ENCODE measurements at places on chromosomes 11 and 22. TPM values are rescaled to one million over a fixed set of nuclear protein-coding genes. Genes with fewer than 3 reads are reported as not detected.

The TCN1 gene
- total RNA-seq, result 1.6 TPM

The OTOG gene
- 2.2 TPM for total RNA-seq

GRCh38 chr11:78560826-78561484, 13.7 kb downstream of the NARS2 start:
- H3K27me3 ChIP-seq, result no peaks in the 10 kb centered on the region
- H3K27ac ChIP-seq, result peak overlapping the region; percentile 70

GRCh38 chr11:108729227-108729871, 64.5 kb downstream of the DDX10 start:
- H3K27me3 ChIP-seq, result no peaks in the 10 kb centered on the region
- no peaks in the 10 kb centered on the region for H3K4me1 ChIP-seq
- no peak overlapping the region for H3K27ac ChIP-seq

- H3K36me3 ChIP-seq, result no peaks in the 10 kb centered on the region
- no peaks in the 10 kb centered on the region for H3K4me1 ChIP-seq
- DNase-seq, result no peak
- H3K27me3 ChIP-seq, result no peaks in the 10 kb centered on the region
These were observed 90.9 kb downstream of the PAX6 start for GRCh38 chr11:31720225-31720624.

DNA sequence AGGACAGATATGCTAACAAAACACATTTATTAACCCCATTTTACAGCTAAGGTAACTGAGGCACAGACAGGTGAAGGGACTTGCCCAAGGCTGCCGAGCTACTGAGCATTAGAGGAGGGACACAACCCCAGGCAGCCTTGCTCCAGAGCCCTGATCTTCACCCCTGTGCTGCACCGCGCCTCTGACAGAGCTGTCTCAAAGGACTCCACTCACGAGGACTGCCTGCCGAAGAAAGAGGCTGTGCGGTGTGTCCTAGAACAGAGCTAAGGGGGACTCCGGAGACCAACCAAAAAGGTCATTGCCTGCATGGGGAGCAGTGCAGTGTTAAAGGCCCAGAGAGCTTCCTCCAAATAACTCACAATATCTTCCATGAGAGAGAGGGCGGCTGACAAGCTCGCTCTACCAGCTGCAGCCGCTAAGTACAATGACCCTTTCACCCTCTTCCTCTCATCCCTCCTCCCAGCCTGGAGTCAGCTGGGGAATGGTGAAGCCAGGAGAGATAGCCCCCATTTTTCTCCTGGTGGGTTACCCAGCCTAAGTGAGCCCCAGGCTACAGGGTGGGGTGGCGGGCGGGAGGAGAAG, 119.2 kb downstream of the DSCAML1 start:
- no peak overlapping the region for H3K4me3 ChIP-seq
- no peaks in the 10 kb centered on the region for H3K27me3 ChIP-seq
- no peak overlapping the region for H3K27ac ChIP-seq
- H3K4me1 ChIP-seq, result peaks cover 3% of the 10 kb centered on the region
- DNase-seq, result no peak
- no peaks in the 10 kb centered on the region for H3K36me3 ChIP-seq

GRCh38 chr11:60788401-60789125, 3.4 kb downstream of the MS4A10 start:
- H3K36me3 ChIP-seq, result no peaks in the 10 kb centered on the region
- H3K27ac ChIP-seq, result no peak overlapping the region
- no peak for DNase-seq
- H3K4me3 ChIP-seq, result no peak overlapping the region
- peaks cover 18% of the 10 kb centered on the region for H3K4me1 ChIP-seq
- no peaks in the 10 kb centered on the region for H3K27me3 ChIP-seq
